Stimulated activated CD4-positive, alpha-beta T cell treated with anti-CD3 and anti-CD28 coated beads, TNF-alpha, amount 100 ng/mL, for 1 hour (primary cell): ENCODE measurements at places on chromosomes 12 and 14.

DNA sequence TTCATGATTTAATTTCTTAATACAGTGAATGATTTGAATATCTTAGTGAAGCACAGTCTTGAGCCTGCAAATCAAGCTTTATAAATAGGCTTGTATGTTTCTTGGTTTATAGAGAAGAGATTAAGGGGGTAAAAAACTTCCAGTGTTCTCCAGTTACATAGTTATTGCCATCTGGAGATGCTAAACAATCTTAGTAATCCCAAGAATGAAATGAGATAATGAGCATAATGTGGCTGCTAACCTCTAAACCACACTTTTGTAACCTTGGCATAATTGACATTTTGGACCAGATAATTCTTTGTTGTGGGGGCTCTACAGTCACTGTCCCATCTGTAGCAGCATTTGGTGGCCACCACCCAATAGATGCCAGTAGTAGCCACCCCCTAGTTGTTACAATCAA lies 316.8 kb downstream of the CCDC91 start:
- no peak for DNase-seq

DNA sequence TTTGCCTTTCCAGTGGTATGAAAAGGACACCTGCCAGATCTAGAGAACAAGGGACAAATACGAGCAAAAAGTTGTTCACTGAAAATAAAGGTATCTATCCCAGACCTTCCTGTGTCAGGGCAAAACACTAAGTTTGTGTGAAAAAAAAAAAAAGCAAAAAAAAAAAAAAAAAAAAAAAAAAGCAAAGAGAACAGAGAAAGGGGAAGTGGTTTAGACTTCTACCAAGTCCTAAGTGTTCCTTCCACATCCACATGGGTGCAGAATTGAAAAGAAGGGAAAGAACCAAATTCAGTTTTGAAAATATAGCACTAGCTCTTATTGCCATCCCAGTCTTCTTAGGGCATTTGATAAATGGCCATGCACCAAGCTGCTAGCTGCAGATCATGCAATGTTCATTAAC lies 41.7 kb downstream of the ZCRB1 start:
- no peak for DNase-seq

GRCh38 chr12:96189781-96190180 lies 4.4 kb upstream of the ELK3 start:
- no peak for DNase-seq

DNA sequence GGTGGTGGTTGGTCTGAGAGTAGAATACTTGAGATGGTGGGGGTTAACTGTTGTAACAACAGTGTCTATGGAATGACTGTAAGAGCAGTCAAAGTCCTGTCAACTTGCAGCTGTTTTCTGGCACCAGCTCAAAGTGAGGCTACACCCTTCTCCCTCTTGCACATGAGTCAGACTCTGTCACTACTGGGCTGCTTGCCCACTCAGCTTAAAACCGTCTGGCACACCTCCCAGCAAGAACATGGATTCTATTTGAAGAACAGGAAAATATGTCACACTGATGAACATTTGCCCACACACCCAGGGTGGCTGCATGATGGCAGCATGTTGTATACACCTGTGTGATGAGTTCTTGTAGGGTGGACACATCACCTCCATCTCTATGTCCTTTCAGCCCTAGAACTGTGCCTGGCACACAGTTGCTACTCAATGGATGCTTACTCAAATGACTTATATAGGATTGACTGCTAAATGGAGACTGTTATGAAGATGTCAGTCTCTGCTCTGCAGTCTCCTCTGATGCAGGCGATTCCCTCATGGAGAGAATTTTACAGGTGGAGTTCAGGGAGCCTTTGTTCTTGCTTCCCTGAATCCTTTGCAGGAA lies 19.3 kb upstream of the SERPINA6 start:
- DNase-seq = no peak

DNA sequence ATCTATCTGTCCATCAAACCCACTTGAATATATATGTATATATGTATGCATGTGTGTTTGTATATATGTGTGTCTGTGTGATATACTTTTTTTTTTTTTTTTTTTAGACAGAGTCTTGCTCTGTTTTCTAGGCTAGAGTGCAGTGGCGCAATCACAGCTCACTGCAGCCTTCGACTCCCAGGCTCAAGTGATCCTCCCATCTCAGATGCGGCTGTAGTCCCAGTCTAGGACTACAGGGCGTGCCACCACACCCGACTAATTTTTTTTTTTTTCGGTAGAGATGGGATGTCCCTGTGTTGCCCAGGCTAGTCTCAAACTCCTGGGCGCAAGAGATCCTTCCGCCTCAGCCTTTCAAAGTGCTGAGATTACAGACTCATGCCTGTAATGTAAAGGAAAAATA lies 13.0 kb upstream of the APOBEC1 start:
- no peak for DNase-seq
